ENCODE measurements at places on chromosomes 4 and X.

DNA sequence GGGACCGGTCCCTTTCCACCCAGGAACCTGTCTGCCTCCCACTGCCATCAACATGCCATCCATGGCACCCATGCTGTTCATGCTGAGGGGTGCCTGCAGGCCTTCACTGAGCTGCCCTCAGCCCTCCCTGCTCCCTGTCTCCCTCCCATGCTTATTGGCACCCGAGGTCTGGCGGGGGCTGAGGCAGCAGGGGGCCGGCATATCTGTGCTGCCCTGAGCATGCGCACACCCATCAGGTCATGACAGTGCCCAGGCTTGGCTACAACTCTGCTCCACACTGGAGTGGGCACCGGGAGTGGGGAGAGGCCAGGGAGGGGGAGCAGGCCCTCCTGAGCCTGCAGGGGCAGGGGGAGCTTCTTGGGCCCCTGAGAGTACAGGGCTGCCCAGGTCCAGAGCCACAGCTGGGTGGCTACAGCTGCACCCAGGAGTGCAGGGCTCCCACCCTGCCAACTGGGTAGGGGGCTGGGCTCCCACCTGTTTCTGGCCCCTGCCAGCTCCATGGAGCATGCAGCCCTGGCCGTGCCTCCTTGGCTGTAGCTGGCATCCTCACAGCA lies 395.8 kb upstream of the DMD start:
- no peak for DNase-seq

GRCh38 chr4:105988671-105989070 lies 93.4 kb downstream of the NPNT start:
- no peak for DNase-seq

- DNase-seq: no peak
Measured at GRCh38 chr4:20347531-20347930, 95.8 kb downstream of the SLIT2 start.

GRCh38 chr4:186116697-186117096 lies 12.2 kb downstream of the FAM149A start:
- DNase-seq: no peak

DNA sequence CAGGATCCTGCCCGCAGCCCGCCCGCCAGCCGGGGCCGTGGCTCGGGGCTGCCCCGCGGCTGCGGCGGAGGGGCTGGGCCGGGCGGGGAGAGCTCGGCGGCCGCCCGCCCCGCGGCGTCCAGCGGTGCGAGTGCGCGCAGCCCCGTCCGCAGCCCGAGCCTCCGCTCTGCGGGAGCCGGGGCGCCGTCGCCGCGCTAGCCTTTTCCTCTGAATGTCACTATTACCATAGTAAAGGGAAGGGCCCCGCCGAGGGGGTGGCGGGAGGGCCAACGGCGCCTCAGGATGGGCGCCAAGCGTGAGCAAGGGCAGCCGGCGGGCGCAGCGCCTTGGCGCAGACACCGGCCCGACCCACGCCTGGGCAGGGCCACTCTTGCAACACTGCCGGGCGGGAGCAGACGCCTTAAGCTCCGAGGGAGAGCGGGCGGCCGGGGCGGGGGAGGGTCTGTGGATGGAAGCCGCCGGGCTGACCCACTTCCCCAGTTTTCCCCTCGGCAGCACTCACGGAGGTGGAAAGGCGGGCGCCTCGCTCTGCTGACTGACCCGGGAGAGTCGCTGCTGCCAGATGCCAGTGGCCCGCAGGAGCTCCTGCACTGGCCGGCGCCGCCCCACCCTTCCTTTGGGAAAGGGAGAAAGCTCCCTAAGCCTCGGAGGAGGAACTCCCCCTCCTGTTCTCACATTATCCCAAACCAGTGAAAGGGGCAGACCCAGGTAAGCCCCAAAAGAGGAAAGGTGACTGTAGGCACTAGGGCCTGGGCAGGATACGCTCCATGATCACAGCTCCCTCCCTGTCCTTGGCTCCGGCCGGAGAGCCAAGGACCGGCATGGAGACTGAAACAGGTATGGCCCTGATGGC lies 329.4 kb downstream of the HNRNPD start:
- peak; percentile 3 for DNase-seq

GRCh38 chr4:119679251-119679650 lies 50.6 kb upstream of the PDE5A start:
- no peak for DNase-seq

GRCh38 chr4:162403419-162403818 lies 239.6 kb upstream of the FSTL5 start:
- DNase-seq: no peak

DNA sequence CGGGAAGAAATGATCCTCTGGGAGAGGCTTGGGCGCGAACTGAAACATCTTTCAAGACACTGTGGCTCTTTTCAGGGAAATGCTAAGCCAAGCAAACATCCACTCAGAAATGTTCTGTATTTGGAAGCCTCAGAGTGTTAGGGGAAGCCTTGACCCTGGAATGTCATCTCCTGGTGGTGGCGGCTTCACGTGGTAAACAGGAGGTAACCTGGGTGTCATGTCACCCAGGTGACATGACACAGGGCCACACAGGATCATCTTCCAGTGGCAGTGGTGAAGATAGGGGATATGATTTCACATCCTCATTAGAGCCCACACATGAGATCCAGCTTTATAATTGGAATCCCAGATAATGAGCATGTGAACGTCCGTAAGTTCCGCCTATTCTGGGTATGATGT lies 140.0 kb downstream of the TBL1X start:
- no peak for DNase-seq

Data from HTR-8/SVneo (cell line).